ENCODE measurements at places on chromosomes 11 and 22.

GRCh38 chr11:9858822-9859221 is 194.9 kb downstream of the SWAP70 start:
- DNase-seq = no peak

DNA sequence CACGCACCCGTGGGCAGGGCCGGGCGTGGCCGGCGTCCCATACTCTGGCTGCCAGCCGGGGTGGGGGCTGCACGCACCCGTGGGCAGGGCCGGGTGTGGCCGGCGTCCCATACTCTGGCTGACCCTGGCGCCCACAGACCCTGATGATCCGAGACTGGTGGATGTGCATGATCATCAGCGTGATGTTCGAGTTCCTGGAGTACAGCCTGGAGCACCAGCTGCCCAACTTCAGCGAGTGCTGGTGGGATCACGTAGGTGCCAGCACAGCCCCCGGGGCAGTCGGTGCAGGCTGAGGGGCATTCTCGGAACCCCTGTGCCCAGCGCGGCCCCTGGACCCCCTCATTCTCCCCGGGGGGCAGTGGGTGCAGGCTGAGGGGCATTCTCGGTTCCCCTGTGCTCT is 19.0 kb downstream of the RNH1 start:
- DNase-seq = no peak

DNA sequence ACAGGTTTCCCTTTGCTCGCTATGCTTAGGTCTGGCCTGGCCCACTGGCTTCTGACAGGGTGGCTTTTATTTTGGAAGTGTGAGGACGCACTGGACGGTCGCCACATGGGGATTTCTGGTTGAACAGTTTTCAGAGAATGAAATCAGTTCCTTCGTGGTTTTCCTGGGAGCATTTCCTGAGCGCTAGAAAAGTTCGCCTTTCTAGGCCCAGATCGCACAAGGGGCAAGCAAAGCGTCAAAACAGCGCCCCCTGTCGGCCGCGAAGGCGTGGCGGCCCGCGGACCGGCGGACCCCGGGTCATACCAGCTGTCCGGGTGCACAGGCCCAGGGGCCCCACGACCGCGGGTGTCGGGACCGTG is 12.7 kb upstream of the CYP2R1 start:
- DNase-seq = peak; percentile 60

GRCh38 chr11:129323896-129324502 is 51.6 kb upstream of the BARX2 start:
- no peak for DNase-seq

DNA sequence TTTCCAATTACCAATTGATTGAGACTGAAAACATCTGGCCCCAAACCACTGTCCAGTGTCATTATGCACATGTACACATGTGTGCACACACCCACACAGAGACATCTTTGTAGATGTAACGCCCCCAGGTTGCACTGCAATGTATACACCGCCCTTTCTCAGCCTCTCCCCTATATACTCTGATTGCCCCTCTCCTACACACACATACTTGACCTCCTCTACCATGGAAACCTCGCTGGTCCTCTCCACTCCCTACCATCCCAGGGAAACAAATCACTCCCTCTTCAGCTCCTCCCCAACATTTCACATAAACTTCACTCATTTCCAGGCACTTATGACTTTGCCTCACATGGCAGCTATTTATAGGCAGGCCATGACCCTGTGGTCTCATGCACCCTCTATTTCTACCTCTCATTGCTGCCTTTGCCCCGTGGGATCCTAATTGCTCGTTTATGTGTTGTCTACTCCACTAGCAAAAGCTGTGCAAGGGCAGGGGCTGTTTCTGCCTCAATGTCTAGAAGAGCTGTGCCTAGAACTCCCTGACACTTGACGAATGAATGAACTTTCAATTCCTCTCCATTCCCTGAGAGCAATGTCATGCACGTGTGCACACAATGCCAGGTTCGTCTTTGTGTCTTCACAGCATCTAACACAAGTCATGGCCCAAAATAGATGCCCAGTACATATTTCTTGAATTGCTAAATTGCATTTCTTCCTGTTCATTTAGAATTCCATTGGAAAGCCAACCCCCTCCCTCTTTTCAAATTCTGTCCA is 10.0 kb upstream of the TMA7B start:
- no peak for DNase-seq

- no peak for DNase-seq
These were observed 623.2 kb downstream of the OPCML start for GRCh38 chr11:132909021-132909606.

DNA sequence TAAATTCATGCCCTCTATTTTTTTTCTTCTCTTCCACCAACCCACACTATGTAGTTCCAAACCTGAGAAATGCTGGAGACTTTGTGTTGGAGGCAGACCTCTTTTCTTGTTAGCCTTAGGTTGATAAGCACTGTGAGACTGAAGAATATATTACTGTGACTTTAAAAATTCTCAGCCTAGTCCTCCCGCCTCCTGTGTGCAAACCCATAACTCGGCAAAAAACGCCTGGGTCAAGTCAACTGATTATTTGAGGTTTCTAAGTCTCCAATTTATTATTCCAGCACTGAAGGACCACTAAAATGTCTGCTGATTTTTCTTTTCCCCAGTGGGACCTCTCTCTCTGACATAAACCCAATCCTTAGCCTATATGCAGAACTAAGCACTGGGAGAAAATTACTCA is 1946.0 kb upstream of the RAG2 start:
- no peak for DNase-seq

DNA sequence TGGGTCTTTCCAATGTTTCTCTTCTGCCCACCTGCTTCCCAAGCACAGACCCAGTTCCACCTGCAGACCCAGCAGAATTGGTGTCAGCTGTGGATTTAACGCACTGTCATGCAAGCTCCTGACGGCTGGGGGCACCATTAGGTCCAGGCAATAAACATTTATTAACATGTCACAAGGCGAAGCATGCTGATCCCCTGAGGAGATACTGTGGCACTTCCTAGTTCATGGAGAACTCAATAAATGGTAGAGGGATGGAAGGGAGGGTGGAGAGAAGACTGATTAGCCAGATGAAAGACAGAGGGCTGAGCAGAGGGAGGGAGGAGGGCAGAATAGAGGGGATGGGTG is 68.3 kb upstream of the TSPAN18 start:
- DNase-seq = peak; percentile 38

- DNase-seq = no peak
These were observed at the start of gene MUC15 for GRCh38 chr11:26571861-26572654. Gene MUC15 (minus strand): TSS chr11:26572263. CDS start chr11:26567094, 5,169 bp downstream.

- DNase-seq = peak; percentile 38
These were observed 531 bp downstream of the PIM3 start for GRCh38 chr22:49961005-49961600.

DNA sequence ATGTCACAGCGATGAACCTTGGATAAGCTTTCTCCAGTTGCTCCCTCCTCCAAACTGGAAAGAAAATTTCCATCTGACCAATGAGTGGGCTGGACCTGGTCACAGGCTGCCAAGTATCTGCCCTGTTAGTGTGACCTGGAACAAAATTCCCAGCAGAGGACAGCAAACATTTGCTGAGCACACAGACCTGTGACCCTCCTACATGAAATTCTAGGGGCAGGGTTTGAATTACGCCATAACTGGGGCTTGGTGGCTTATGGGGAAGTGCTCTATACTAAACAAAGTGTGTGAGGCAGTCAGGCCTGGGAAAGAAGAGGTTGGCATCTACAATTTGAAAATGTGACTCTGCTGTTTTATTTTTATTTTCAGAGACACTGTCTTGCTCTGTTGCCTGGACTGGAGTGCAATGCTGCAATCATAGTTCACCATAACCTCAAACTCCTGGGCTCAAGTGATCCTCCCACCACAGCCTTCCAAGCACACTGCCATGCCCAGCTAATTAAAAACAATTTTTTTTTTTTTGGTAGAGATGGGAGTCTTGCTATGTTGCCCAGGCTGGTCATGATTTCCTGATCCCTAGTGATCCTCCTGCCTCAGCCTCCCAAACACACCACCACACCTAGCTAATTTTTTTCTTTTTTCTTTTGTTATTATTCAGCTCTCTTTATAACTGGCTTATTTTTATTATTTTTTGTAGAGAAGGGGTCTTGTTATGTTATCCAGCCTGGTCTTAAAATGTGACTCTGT is 13.6 kb upstream of the XBP1 start:
- no peak for DNase-seq

- no peak for DNase-seq
These were observed 4.8 kb upstream of the CASTOR1 start for GRCh38 chr22:30294066-30294465.

DNA sequence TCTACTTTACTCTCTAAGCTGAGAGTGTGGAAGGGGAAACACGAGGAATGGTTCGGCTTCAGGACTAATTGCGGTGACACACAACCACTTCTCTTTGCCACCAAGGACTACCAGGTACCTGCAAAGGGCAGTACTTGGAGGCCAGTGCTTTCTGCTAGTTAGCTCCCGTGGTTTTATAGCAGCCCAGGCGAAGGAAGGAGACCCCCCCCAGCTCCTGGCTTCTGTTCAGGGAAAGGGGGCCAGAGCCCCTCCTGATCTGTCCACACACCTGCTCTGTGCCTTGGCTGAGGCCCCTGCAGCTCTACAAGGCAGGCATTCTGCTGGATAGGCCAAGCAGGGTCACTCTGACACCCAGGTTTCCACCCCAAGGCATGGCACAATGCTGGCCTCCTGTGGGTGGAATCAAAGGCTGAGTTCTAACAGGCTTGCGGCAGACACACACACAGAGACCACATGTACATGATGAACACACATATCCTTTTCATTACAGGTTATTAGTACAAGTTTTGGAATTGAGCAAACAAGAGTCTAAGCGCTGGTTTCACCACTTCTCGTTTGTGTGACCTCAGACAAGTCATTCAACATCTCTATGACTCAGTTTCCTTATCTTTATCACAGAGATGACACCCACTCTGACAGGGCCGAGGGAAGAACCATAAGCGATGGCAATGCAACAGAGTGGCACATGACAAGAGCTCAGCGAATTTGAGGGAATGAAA is 7.5 kb downstream of the SERPIND1 start:
- peak; percentile 48 for DNase-seq

DNA sequence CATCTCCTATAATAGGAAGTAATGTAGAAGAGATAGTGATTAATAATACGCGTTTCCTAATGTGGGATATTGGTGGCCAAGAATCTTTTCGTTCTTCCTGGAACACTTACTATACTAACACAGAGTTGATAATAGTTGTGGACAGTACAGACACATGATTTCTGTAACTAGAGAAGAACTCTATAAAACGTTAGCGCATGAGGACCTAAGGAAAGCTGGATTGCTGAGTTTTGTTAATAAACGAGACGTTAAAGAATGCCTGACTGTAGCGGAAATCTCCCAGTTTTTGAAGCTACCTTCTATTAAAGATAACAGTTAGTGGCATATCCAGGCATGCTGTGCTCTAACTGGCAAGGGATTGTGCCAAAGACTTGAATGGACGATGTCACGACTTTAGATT is 83.3 kb downstream of the GGT1 start:
- DNase-seq = no peak

- no peak for DNase-seq
These were observed 14.0 kb downstream of the RHOG start for GRCh38 chr11:3826721-3827120.

DNA sequence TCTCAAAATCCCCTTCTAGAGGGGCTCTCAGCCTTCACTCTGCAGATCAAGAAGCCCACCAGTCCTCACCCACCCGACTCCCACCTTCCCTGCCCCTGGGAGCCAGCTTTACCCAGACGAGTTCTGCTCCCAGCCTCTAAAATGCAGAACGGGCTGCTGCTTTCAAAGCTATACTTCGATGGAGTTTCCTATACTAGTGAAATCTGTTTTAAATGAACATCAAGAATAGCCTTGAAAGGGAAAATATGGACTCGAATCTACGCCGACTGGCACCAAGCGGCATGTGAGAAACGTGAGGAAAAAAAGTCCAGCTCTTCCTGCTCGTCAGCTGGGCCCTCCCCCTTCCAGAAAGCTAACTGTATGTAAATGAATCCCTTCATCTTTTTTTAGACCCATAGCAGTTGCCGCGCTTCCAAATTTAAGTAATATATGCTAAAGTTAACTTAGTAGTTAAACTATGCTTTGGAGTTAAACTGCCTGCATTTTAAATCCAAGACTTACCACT is 211.7 kb downstream of the NTM start:
- DNase-seq = no peak

GRCh38 chr11:118607401-118608359 is at the start of gene PHLDB1:
Gene PHLDB1 (plus strand): TSS chr11:118607615. CDS start chr11:118613837, 6,222 bp downstream.
- DNase-seq = peak; percentile 43

- no peak for DNase-seq
These were observed 235.6 kb downstream of the KCNA4 start for GRCh38 chr11:29781268-29781667.
